ENCODE measurements at places on chromosomes 7 and 10.

DNA sequence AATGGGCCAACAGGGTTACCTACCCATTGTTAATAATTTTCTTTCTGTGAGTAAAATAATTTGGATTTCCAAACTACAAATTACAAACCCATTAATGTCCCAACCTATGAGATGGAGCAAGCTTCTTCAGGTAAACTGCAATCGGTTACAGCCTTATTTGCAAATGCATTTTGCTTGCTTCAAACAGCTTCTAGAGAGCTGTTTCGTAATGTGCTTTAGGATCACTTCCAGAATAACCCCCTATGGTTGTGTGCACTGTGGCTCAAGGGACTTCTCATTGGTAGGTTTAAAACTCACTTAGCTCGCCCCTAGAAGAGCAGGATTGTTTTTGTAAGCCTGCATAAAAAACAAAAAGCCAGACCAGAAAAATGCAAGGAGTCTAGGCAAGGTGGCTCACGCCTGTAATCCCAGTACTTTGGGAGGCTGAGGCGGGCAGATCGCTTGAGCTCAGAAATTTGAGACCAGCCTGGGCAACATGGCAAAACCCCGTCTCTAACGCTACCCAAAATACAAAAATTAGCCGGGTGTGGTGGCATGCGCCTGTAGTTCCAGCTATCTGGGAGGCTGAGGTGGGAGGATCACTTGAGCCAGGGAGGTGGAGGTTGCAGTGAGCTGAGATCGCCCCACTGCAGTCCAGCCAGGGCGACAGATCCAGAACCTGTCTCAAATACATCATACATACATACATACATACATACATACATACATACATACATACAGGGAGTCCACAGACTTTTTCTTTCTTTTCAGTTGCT, 3.3 kb upstream of the MAP3K8 start:
- DNase-seq = no peak

DNA sequence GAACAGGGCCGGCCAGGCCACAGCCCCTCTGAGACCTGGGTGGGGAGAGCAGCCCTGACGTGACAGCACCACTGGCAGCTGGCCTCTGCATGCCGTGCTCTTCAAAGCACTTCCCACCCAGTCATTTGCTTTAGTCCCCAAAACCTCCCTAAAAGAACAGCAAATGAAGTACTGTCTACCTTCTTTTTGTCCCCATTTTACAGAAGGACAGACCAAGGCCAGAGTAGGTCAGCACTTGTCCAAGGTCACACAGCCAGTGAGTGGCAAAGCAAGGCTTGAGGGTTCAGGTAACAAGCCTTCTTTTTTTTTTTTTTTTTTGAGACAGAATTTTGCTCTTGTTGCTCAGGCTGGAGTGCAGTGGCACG, 15.1 kb downstream of the ATP6V1F start:
- no peak for DNase-seq

- DNase-seq = no peak
Observed at GRCh38 chr7:93046641-93047040, 71.1 kb downstream of the SAMD9 start.

GRCh38 chr10:59273445-59273844, 88.9 kb downstream of the FAM13C start:
- DNase-seq = no peak

DNA sequence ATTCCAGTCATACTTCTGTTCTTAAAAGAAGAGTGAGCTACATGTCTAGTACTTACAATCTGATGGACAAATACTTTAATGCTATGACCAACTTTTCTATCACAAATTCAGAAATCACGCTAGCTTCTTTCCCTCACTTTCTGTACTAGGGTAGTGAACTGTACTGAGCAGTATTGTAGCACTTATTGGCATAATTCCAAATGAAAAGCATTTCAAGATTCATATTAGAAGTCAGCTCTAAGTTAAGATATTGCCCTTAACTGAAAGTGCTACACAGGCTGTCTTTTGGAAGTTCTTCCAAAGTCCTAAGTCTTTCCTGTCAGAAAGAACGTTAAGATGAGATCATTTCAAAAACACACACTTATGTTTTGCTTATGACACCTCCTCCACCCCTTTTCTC, 13.4 kb downstream of the P4HA1 start:
- DNase-seq = no peak

DNA sequence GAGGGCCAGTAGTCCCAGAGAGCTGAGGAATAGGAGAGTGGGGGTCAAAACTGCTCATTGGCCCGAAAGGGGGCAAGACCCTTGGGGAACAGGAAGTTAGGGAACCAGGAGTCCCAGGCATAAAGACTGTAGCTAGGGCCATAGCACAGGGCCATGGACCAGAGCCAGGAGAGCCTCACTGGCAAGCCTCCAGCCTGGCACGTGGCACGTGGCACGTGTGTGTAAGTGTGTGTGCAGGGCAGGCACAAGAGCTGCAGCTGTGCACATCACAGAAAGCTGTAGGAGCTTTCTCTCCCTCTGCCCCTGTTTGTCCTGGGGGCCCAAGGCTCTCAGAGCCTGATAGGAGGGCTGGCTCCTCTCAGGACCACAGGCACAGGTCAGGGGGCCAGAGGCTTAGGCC, 47.8 kb upstream of the SLF2 start:
- DNase-seq = no peak

DNA sequence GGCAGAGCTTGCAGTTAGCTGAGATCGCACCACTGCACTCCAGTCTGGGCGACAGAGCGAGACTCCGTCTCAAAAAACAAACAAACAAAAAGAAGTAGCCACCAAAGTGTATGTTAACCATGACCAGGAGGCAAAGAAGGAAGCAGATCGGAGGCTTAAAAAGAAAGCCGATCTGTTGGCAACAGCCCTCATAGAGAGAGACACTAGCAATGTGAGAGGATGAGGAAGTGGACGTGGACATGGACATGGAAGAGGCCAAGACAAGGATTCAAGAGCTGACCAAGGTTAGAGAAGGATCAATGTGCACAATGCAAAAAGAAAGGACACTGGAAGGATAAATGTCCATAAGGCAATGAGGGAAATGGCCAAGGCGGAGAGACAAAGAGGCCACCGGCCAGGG, 14.9 kb upstream of the ADCK2 start:
- DNase-seq = no peak

- DNase-seq = no peak
Observed at GRCh38 chr7:103325744-103326143, 18.8 kb downstream of the DNAJC2 start.

GRCh38 chr7:5605775-5606634, 175.5 kb downstream of the RNF216 start:
- no peak for DNase-seq

DNA sequence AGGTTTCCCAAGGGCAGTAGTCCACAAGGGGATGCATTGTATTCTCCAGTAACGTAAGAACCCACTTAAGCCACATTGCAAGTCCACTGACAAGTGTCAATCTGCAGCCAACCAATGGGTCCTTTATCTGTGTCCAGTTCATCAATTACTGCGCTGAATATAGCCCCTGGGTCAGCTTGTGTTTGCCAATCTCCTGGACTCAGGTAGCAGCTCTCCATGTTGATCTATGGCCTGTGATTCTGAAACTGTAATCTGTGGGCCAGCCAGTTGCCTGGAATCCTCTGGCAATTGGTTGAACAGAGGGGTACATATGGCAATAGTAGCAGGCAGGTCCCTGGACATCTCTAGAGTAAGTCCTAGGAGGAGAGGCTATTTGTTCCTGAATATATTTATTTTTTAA, 8.8 kb upstream of the TMEM248 start:
- DNase-seq = no peak

DNA sequence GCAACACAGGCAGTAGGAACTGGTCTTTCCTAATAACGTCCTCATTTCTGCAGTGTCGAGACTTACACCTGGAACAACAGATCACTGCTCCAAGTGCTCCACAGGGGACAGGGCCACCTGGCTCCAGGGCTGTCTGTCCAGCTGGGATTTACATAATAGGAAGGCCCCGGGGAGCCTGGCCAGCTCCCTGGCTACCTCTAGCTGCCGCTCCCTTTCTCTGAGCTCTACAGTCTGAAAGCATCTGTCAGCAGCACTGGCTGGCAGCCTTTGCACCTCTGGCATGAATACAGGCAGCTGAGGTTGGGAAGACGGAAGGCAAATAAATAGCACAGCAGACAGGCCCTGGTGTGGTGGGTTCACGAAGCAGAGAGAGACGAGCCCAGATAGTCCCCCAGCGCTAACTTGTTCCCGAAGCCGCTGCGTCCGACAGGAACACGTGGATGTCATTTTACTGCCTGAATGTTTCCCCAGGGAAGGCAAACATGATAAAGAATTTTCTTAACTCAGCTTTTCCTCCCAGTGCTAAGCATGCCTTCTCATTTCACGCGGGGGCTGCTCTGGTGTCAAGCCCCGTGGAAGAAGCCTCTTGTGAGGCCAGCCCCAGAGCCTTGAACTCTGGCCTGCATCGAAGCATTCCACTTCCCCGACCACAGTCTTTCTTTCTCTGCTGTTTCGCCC, 105.4 kb downstream of the ITIH5 start:
- DNase-seq = no peak

DNA sequence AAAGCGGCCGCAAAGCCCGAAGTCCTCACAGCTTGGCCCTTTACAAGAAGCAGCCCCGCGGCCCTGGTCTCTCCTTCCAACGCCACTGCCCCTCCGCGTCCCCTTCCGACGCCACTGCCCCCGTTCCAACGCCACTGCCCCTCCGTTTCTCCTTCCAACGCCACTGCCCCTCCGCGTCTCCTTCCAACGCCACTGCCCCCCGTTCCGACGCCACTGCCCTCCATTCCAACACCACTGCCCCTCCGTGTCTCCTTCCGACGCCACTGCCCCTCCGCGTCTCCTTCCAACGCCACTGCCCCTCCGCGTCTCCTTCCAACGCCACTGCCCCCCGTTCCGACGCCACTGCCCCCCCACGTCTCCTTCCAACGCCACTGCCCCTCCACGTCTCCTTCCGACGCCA, 33.1 kb downstream of the AP5Z1 start:
- DNase-seq = no peak

DNA sequence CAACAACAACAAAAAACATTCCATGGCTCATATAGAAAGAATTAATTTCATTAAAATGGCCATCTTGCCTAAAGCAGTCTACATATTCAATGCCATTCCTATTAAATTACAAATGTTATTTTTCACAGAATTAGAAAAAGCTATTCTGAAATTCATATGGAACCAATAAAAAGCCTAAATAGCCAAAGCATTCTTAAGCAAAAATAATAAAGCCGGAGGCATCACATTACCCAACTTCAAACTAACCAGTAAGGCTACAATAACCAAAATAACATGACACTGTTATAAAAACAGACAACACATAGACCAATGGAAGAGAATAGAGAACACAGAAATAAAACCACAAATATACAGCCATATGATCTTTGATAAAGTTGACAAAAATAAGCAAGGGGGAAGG, 330.4 kb downstream of the KIF20B start:
- DNase-seq = no peak

- no peak for DNase-seq
Observed at GRCh38 chr10:67722113-67722512, 26.1 kb upstream of the CTNNA3 start.

DNA sequence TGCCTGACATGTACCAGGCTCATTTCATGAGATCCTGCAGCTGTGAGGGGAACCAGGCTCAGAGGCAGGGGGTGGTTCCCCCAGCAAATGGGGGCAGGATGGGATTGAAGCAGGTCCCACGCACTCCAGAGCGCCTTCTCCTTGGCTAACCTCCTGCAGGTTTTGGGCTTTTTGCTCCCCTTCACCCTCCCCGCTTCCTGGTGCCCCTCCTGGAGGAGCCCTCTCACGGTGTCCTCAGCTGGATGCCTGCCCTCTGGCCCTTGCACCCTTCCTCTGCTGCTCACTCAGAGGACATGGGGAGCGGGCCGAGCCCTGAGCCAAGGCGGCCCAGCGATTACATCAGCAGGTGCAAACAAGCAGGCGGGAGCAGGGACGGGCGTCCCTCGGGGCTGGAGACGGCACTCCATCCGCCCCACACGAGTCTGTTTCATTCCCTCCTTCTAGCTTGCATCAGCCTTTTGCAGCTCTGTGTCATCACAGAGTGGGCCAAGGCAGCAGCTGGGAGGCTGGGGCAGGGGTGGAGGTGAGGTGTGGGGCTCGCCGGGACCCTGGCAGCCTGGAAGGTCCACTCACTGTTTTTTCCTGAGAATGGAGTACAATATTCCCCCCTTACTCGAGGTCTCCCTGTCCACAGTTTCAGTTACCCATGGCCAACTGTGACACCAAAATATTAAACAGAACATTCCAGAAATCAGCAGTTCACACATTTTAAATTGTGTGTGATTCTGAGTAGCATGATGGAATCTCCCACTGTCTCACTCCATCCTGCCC, 52.7 kb upstream of the SLC29A3 start:
- no peak for DNase-seq

DNA sequence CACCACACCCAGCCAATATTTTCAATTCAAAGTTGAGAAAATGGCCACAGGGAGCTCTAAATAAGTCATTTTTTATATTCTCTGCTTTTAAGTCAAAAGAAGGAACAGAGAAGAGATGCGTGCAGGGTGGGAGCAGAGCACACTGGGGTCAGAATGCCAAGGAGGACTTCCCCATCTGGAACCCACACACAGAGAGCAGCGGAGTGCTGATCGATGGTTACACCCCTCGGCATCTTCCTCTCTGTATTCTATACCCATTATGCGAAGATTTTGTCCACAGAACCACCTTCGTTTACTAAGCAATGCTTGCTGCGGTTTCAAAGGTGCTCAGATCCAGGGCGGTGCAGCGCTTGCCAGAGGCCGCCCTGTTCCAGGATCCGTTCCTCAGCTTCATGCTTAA, 91.3 kb upstream of the RHEB start:
- DNase-seq = no peak

- DNase-seq = no peak
Observed at GRCh38 chr7:84700563-84701370, 486.1 kb downstream of the SEMA3D start.

DNA sequence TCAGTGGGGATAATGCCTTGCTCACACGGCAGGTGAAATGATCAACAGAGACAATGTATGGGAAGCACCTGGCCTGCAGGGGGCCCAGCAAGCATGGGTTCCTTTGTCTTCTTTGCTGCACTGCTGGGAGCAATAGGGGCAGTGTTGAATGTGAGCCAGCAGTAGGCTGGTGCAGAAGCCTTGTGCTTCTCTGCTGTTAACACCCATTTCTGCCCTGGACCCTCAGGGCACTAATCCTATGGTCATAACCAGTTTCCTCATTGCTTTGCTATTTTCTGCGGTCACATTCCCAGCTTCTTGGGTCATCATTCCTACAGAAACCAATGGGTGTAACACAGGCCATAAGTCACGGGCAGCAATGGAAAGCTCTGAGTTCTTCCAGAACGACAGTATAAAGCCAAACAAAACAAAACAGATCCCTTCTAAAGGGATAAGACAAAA, 10.9 kb upstream of the LGI1 start:
- DNase-seq = no peak

- no peak for DNase-seq
Observed at GRCh38 chr7:46033592-46033991, 112.5 kb upstream of the IGFBP3 start.

DNA sequence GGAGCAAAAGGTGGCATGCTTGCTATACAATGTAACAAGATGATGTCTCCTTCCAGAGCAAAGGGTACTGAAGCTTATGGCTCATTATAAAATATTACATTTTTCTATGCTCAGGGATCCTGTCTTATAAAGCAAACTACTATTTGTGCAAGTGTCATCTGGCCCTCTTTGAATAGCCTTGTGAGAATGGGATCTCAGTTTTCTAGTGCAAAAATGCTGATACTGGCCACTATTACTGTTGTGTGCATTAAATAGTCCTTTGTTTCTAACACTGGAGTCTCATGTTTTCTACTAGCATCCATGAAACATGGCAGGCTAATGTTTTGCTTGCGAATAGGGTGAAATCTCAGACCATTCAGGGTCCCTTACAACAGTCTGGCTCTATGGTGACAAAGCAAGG, 823.0 kb downstream of the REEP3 start:
- DNase-seq = no peak

GRCh38 chr7:66779669-66780409, 39.3 kb downstream of the RABGEF1 start:
- no peak for DNase-seq

GRCh38 chr7:44194069-44194468, 4.8 kb upstream of the GCK start:
- peak; percentile 56 for DNase-seq

Data from stimulated activated naive CD8-positive, alpha-beta T cell treated with anti-CD3 and anti-CD28 coated beads, Interleukin-15, Interleukin-2, amounts not matched to agents 100 U/mL and 50 U/mL, for 24 hours (primary cell).